ENCODE measurements at places on chromosomes 1 and 21.

DNA sequence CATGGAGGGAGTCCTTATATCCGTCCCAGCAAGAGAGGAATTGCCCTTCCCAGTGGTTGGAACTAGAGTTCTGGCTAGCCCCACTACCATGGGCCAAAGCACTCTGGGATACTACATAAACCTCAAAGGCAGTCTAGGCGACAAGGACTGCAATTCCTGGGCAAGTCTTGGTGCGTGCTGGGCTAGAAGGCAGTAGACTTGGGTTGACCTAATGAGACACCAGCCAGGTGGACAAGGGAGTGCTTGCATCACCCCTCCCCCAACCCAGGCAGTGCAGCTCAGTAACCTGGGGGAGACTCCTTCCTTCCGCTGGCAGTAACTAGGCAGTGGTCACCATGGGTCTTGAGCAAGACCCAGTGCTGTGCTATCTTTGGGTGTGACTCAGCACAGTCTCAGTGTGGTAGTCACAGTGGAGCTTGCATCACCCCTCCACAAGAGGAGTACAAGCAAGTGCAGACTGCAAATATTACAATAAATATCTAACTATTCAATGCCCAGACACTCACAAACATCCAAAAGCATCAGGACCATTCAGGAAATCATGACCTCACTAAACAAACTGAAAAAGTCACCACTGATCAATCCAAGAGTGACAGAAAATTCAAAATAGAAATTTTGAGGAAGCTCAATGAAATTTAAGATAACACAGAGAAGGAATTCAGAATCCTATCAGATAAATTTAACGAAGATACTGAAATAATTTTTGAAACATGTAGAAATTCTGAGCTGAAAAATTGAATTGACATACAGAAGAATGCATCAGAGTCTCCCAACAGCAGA, 84.7 kb upstream of the LYPLAL1 start:
- peak; percentile 98 for DNase-seq

DNA sequence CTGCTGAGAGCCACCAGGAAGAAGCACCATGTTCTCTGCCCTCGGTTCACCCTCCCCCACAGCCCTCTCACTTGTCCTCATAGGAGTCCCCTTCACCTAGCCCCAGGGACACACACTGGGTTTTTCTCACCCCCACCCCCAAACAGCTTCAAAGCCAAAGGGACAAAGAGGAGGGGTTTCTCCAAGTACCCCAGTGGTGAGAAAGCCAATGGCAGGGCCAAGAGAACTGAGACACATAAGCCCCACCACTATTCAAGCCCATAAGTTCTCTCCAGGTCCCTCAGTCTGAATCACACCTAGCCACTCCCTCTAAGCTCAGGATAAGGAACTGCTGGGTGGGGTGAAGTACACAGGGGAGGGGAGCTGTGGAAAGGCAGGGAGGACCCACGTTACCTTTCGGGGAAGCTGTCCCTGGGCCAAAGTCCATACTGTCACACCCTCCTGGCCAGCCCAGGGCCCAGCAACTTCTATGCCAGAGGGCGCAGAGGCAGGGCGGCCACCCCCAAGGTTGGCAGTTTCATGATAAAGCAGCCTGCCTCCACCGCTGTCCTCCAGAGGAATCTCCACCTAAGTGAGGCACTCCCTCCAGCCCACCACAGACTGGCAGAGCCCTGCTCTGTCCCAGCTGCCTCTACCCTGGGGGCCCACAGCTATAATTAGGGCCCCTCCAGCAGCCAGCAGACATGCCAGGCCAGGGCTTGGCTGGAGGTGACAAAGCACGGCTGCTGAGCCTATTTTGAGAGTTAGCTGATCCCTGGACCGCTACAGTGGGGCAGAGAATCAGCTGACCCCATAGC, 39.0 kb upstream of the PPP1R15B start:
- peak; percentile 16 for DNase-seq

GRCh38 chr1:181651276-181651675, 168.0 kb downstream of the CACNA1E start:
- no peak for DNase-seq

DNA sequence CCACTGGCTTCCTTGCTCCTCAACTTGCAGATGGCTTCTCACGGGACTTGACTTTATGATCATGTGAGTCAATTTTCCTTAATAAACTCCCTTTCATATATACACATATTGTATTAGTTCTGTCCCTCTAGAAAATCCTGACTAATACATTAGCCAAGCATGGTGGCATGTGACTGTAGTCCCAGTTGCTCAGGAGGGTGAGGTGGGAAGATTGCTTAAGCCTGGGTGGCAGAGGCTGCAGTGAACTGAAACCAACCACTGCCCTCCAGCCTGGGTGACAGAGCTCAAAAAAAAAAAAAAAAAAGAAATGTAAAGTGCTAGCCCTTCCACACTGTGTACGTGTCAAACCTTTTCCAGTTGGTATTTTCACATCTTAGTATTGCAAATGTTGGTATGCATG, 857.0 kb downstream of the LTN1 start:
- DNase-seq = peak; percentile 74

DNA sequence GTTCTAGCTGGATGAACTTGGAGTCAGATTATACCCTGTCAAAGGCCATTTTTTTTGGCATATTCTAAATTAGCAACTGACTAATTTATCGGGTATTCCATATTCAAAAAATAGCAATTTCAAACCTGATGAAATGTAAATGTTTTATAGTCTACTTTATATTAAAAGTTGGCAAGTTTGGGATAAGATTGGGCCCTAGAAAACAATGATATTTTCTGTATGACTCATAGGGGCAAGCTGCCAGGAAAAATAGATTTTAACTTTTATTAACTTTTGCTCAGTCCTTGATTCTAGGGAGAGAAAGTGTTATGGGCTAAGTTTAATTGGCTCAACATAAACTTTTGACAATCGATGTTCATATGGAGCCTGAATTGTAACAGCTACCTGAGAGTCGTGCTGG, 576.9 kb upstream of the B3GALT2 start:
- DNase-seq = no peak

- DNase-seq = no peak
Measured at GRCh38 chr21:46124926-46125845, 27.3 kb downstream of the COL6A2 start.

DNA sequence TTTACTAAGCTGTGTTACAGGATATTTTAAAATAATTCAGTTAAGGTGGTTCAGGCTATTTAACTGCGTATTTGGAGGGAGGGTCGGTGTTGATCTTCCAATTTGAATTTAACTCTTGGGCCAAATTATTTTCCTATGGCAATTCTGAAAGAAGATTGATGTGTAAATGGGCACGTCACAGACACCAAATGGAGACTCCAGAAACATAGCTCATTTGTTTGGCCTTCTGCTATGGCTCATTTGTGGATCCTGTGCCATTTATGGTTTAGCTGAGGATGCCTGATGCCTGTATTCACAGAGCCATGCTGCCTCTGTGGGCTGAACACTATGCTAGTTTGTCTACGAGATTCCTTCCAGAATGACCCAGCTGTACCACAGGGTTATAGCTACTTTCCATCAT, 70.6 kb downstream of the PTGER3 start:
- DNase-seq = no peak

DNA sequence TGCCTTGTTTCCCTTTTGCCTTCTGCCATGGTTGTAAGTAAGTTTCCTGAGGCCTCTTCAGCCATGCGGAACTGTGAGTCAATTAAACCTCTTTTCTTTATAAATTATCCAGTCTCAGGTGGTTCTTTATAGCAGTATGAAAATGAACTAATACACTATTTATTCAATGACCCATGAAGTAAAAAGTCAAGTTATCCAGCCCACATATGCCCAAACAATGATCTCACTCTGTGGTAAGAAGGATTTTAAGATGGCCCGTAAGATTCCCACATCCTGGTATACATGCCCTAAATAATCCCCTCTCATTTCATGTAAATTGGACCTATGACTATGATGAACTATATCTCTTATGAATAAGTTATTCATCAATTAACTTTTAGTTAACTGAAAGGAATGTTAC, 1008.3 kb upstream of the B3GALT2 start:
- no peak for DNase-seq

DNA sequence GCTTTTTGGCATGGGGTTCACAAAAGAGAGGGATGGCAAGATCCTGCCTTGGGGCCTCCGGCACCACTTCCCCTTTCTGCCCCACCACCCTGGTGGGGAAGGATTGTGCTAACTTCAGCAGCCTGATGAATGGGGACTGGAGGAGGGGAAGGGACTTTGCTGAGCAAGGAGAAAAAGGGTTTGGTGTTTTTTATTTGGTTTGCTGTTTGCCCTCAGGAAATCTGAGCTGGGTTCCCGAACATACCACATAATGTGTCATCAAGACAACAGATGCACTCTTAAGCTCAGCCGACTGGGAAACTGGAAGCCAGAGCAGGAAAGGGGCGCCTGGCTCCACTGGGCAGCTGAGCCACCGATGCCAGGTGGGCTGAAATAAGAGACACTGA, 19.8 kb downstream of the OLFML2B start:
- DNase-seq = peak; percentile 95

GRCh38 chr1:156140879-156141707, 12.3 kb upstream of the SEMA4A start:
- DNase-seq = peak; percentile 54

- DNase-seq = no peak
Measured at GRCh38 chr1:219928791-219929118, 398 bp upstream of the SLC30A10 start.

- DNase-seq = peak; percentile 13
Measured at GRCh38 chr21:45846373-45847160, 135.0 kb upstream of the COL6A1 start.

- DNase-seq = peak; percentile 48
Measured at GRCh38 chr1:78301141-78301540, 189.6 kb upstream of the PTGFR start.

GRCh38 chr1:111648806-111649205, 29.2 kb downstream of the RAP1A start:
- no peak for DNase-seq

GRCh38 chr1:192892934-192893333, 84.1 kb downstream of the RGS2 start:
- DNase-seq = no peak

GRCh38 chr1:245241526-245242130, 86.8 kb downstream of the KIF26B start:
- no peak for DNase-seq

DNA sequence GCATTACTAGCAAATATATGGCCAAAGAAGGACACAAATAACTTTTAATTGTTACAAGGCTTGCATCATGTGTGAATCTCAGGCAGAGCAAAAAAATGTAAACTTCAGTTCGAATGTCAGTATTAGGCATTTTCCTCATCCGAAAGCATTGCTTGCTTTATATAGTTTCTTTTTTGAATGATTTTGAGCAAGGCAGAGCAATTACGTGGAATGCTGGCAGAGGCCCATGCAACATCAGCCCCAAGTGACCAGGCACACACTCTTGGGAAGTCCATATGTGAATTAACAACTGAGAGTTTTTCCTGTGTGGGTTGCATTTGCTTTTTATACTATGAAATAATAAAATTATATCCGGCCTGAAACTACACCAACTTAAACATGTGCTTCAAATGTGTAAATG, 274.8 kb downstream of the PTPRC start:
- DNase-seq = no peak

DNA sequence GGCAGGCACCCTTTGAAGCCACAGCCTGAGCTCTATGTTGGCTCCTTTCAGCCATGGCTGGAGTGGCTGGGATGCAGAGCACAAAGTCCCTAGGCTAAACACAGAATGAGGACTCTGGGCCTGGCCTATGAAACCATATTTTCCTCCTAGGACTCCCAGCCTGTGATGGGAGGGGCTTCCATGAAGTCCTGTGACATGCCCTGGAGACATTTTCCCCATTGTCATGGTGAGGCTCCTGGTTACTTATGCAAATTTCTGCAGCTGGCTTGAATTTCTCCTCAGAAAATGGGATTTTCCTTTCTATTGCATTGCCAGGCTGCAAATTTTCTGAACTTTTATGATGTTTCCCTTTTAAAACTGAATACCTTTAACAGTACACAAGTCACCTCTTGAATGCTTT, 61.3 kb downstream of the VCAM1 start:
- no peak for DNase-seq

- no peak for DNase-seq
Measured at GRCh38 chr1:26996024-26996423, 2.5 kb downstream of the TRNP1 start.

DNA sequence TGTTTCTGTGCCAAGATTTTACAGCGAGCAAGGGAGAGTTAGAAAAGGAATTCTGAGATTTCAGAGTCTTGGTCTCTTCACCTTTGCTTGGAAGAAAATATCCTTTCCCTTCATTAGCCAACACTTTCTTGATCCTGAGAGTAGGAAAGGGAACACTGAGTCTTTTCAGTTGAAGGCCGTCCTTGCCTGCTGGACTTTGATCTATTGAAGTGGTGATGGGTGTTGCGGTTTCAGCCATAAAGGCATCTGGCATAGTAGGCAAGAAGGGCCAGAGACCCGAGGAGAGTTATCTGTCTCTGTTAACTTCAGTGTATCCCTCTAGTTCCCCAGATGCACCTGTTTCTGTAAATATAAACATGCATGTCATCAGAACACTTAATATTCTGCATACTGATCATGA, 9.7 kb downstream of the SELE start:
- no peak for DNase-seq

DNA sequence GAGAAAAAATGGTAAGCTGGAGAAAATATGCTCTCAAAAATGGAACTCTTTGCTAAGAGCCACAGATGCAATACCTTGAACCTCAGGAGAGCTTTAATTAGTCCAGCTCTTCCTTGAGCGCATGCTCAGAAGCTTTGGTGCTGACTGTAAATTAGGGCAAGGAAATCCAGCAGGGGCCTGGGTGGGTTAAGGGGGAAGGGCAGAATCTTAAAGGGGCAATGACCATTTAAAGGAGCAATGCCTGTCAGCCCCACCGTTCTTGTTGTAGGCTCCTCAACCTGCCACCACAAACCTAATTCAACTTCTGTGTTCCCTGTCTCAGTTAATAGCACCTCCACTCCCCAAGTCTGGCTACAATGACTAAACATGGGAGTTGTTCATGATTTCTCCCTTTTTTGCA, 6.8 kb upstream of the SLC22A15 start:
- DNase-seq = peak; percentile 38

DNA sequence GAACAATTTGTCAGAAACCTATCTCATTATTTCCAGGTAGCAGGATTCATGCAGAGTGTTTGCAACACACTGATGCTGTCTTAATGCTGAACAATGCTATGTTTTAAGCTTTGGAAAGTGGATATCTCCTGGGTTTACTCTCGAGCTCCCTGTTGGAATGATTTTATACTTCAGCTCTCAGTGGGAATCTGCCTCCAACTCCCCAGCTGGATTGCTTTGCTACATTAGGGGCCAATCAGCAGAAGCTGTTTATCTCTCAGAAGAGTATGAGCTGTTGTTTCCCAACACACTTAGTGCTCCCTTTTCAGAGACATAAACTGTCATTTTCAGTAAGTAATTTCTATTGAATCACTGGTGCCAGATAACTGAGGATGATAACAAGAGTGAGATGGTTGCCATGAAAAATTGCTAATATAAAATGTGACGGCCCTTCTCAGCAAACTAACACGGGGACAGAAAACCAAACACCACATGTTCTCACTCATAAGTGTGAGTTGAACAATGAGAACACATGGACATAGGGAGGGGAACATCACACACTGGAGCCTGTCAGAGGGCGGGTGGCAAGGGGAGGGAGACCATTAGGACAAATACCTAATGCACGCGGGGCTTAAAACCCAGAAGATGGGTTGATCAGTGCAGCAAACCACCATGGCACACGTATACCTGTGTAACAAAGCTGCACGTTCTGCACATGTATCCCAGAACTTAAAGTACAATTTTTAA, 265.9 kb upstream of the RUNX1 start:
- DNase-seq = no peak
